ENCODE measurements at places on chromosomes 3 and 15.

- no peak for DNase-seq
These were observed 478.2 kb upstream of the ROBO2 start for GRCh38 chr3:76561494-76562236.

DNA sequence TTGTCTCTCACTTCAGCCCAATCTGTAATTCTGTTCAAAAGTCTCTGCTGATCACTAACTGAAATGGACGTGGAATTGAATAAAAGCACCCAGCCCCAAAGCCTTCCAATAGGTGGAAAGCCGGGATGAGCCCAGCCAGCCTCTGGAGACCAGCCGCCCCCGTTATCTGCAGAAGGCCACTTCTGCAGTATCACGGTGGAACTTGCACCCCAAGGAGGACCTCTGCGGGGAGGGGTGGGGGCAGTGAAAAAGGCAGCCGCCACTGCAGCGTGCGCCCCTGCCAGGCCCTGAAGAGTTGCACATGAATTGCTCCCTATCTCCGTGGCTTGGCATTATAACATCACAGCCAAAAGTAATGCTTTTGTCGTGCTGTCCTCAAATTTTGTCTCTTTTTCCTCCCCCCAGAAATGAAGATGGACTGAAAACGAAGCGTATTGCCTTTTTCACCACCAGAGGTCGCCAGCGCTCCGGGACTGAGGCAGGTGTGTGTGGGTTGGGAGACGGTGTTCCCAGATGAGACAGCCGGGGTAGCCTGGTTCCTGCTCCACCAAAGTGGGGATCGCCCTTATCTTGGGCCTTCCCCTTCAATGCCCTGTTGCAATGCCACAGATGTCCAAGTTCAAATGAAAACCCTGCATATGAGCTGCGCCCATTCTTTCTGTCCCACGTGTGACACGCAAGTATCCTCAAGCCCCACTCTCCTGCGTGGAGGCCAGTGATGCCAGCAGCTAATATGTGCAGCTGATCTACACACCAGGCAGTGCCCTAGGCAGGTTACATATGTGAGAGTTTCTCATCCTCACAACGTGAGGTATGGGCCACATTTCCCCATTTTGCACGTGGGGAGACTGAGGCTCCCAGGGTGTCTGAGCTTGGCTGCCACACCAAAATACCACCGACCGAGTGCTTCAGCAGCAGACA, 96.0 kb downstream of the LRRK1 start:
- DNase-seq, result no peak

DNA sequence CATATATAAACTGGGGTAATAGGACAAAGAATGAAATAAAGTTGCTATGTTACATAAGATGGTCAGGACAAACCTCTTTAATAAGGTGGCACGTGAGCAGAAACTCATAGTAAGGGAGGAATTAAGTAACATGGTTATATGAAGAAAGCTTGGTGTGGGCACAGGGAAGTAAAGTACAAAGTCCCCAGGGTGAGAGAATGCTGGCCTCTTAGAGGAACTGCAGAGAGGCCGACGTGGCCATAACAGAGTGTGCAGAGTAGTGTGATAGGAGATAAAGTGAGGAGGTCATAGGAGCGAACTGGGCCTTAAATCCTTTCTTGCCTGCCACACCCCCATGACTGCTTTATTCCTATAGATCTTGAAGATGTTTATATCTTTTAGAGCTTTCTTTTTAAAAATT, 17.4 kb upstream of the RBMS3 start:
- DNase-seq, result no peak

DNA sequence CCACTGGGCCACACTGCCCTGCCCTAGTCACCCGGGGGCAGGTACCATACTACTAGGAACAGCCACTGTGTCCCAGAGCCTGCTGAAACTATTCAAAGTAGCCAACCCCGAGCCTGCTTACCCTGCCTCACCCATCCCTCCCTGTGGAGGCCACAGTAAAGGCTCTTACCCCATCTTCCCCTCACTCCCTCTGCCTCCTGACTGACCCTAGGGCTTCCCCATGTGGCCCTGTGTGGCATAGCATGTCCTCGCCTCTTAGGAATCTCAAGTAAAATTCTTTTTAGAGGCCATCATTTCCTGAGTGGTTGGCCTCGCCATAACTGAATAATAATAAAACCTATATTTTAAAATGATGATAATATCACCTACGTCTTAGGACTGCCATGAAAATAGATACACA, 112.2 kb upstream of the SLC6A11 start:
- DNase-seq, result no peak

DNA sequence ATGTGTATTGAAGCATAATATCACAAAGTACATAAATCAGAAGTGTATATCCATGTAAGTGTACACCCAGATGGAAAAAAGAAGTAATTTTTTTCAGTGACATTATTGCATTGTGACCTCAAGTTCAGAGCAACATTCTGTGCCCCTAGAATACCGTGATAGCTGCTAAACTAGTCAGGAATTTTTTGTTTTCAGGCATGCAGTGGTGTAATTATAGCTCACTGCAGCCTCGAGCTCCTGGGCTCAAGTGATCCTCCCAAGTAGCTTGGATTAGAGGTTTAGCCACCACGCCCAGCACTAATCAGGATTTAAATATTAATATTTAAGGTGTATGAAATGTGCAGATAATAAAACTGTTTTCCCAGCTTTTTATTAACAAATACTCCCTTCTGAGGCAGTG, 25.5 kb downstream of the SEC62 start:
- no peak for DNase-seq

DNA sequence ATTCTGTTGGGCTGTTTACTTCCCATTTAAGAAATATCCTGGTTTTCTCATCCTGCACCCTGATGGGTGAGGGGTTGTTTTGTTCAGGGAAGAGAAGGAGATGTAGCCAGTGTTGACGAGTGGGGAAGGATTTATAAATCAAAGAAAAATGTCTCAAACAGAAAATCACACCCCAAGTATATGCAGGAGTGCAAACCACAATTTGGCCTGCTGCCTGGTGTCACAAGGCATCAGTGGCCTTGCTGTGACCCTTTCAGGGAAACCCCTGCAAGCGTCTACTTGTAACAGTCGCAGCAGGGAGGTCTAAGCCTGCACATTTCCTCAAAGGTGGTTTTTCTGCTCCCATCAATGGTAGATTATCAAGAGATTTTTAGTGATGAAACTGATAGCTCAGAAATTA, 132.6 kb upstream of the LRRN1 start:
- DNase-seq, result no peak

DNA sequence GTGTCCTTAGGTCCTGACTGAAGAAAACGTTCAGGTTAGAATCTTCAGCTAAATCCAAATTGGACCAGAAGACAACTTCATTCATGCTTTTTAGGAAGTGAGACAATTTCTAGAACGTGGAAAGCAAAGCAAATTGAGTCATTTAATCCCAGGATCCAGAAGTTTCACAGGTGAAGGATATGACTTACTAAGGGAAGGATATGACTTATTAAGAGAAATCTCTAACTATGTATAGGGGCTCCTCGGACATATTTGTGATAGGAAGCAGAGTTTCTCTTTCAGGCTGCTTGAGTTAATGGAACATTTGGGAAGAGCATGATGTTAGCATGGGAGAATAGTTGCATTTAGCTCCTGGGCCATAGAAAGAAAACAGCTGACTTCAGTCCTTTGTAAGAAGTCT, 16.1 kb upstream of the PLOD2 start:
- no peak for DNase-seq

GRCh38 chr3:142213298-142213697, 12.1 kb downstream of the GK5 start:
- peak; percentile 68 for DNase-seq

GRCh38 chr15:65184305-65184867, 756 bp downstream of the CLPX start:
- no peak for DNase-seq

GRCh38 chr3:9866639-9867038, 13.4 kb downstream of the CIDEC start:
- DNase-seq, result no peak

Data from fibroblast of the conjunctiva (primary cell).